ENCODE measurements at places on chromosomes 2 and 18.

DNA sequence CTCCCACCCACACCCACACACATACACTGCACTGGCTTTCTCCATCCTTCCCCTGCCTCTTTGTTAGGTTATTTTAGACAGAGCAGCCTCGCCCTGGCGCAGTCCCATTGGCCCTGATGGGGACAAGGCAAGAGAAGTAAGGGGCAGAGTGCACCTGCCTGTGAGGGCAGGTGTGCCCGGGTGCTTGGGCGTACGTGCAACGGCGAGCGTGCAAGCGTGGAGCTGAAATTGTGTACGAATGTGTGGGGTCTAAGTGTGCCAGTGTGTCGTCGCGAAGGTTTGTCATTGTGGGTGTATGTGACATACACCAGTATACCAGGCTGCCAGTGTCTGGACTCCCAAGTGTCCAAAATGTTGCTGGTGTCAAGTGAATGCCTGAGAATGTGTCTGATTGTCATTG lies 544 bp downstream of the LRATD1 start:
- H3K27me3 ChIP-seq = peaks cover 53% of the 10 kb centered on the region
- ATAC-seq = no peak
- no peak overlapping the region for H3K27ac ChIP-seq
- no peaks in the 10 kb centered on the region for H3K4me1 ChIP-seq

- ATAC-seq = no peak
- H3K4me3 ChIP-seq = no peak overlapping the region
- H3K27me3 ChIP-seq = no peaks in the 10 kb centered on the region
- no peaks in the 10 kb centered on the region for H3K4me1 ChIP-seq
Measured at GRCh38 chr2:168726375-168726774, 76.1 kb upstream of the NOSTRIN start.

GRCh38 chr18:8411492-8411891 lies 197.7 kb upstream of the RAB12 start:
- H3K4me3 ChIP-seq = no peak overlapping the region
- H3K36me3 ChIP-seq = no peaks in the 10 kb centered on the region
- no peak for ATAC-seq
- H3K4me1 ChIP-seq = no peaks in the 10 kb centered on the region
- H3K27me3 ChIP-seq = peaks cover 11% of the 10 kb centered on the region
- no peak overlapping the region for H3K27ac ChIP-seq

GRCh38 chr2:239369631-239370161 lies 31.1 kb downstream of the HDAC4 start:
- peak overlapping the region; percentile 80 for H3K27ac ChIP-seq
- H3K4me1 ChIP-seq = no peaks in the 10 kb centered on the region
- H3K27me3 ChIP-seq = no peaks in the 10 kb centered on the region
- no peaks in the 10 kb centered on the region for H3K36me3 ChIP-seq

DNA sequence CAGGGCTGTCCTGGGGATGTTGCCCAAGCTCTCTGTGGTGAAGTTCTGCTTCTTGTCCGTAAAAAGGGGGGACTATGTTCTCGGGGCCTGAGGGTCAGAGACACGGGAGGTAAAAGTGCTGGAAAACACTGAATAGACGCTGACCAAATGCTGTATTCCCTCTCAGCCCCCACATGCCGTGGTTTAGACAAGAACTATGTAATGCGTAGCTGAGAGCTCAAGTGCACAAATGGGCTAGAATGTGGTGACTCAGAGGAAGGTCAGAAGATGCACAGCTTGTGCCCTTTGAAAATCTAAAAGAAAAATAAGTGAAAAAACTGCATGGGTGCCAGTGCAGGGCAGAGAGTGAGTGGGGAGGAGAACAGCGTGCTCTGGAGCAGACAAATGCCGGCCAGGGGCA lies 80.3 kb upstream of the MAP4K4 start:
- no peaks in the 10 kb centered on the region for H3K36me3 ChIP-seq
- no peaks in the 10 kb centered on the region for H3K27me3 ChIP-seq
- H3K4me1 ChIP-seq = peaks cover 30% of the 10 kb centered on the region
- H3K4me3 ChIP-seq = no peak overlapping the region
- no peak overlapping the region for H3K27ac ChIP-seq

GRCh38 chr2:216555274-216555673 lies 56.6 kb downstream of the RPL37A start:
- H3K4me1 ChIP-seq = no peaks in the 10 kb centered on the region
- no peak overlapping the region for H3K27ac ChIP-seq
- peaks cover 41% of the 10 kb centered on the region for H3K27me3 ChIP-seq
- H3K4me3 ChIP-seq = no peak overlapping the region
- H3K36me3 ChIP-seq = no peaks in the 10 kb centered on the region
- ATAC-seq = peak; percentile 40

DNA sequence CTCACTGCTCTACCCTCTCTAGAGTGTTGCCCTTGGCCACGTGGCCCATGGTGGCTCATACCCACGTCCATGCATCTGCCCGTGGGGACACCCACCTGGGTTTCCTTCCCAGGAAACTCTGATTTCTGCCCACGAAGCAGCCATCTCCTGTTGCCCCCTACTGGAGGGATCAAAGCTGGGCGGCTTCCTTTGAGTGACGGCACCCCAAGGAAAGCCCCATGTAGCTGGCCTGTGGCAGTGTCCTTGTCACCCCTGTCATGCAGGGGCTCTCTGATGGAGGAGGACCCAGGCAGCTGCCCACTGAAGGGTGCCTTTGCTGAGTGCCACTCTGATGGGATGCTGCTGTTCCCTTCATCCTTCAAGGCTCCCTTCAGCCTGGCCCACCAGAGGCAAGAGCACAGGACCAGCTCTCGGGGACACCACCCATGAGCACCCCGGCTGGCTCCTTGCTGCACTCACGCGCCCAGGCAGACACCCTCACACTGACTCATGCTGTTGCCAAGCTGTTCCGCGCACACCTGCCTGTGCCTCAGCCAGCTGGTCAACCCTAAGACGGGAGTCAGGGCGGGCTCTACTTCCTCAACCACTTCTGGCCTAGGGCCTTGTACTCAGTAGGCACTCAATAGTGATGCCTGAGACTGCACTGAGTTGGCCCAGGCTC lies 101.1 kb downstream of the CTIF start:
- H3K36me3 ChIP-seq = peaks cover 31% of the 10 kb centered on the region
- H3K4me3 ChIP-seq = no peak overlapping the region
- ATAC-seq = no peak
- peaks cover 14% of the 10 kb centered on the region for H3K27me3 ChIP-seq
- no peaks in the 10 kb centered on the region for H3K4me1 ChIP-seq

GRCh38 chr2:205287316-205287715 lies 395.0 kb upstream of the NRP2 start:
- no peaks in the 10 kb centered on the region for H3K27me3 ChIP-seq
- no peaks in the 10 kb centered on the region for H3K36me3 ChIP-seq
- H3K4me3 ChIP-seq = no peak overlapping the region
- H3K27ac ChIP-seq = no peak overlapping the region
- no peaks in the 10 kb centered on the region for H3K4me1 ChIP-seq
- ATAC-seq = peak; percentile 25

- H3K27me3 ChIP-seq = peaks cover 29% of the 10 kb centered on the region
- peak; percentile 12 for ATAC-seq
- H3K4me3 ChIP-seq = peak overlapping the region; percentile 78
- H3K4me1 ChIP-seq = peaks cover 16% of the 10 kb centered on the region
- H3K27ac ChIP-seq = no peak overlapping the region
Measured at GRCh38 chr2:148887350-148888002, 12.4 kb downstream of the KIF5C start.

DNA sequence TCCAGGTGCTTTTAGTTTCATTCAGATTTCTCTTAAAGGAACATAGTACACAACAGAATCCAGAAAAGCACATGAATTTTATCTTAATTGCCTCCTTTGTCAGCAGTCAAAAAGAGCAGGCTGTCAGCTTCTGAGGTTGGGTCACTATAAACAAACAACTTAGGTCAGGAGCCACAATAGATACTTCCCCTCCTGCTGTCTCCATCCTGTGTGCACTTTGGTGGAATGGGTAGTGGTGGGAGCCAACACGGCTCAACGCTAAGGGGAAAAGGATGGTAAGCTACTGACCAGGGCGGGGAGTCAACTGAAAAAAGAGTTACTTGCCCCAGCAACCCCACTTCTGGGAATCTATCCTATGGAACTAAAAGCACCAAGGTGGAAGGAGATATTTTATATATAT lies 121.9 kb downstream of the PAX3 start:
- H3K36me3 ChIP-seq = no peaks in the 10 kb centered on the region
- ATAC-seq = no peak
- H3K27ac ChIP-seq = no peak overlapping the region
- H3K27me3 ChIP-seq = peaks cover 9% of the 10 kb centered on the region
- H3K4me3 ChIP-seq = no peak overlapping the region

- H3K27ac ChIP-seq = no peak overlapping the region
- H3K4me1 ChIP-seq = no peaks in the 10 kb centered on the region
Measured at GRCh38 chr2:119174216-119174992, 15.9 kb upstream of the C1QL2 start.

GRCh38 chr2:7515327-7515726 lies 598.1 kb downstream of the RNF144A start:
- no peak for ATAC-seq
- H3K27ac ChIP-seq = no peak overlapping the region
- no peaks in the 10 kb centered on the region for H3K36me3 ChIP-seq
- no peaks in the 10 kb centered on the region for H3K4me1 ChIP-seq

GRCh38 chr2:196066291-196067087 lies 2.1 kb downstream of the DNAH7 start:
- peaks cover 5% of the 10 kb centered on the region for H3K4me1 ChIP-seq
- no peak overlapping the region for H3K27ac ChIP-seq
- H3K4me3 ChIP-seq = no peak overlapping the region
- H3K36me3 ChIP-seq = no peaks in the 10 kb centered on the region
- no peak for ATAC-seq

DNA sequence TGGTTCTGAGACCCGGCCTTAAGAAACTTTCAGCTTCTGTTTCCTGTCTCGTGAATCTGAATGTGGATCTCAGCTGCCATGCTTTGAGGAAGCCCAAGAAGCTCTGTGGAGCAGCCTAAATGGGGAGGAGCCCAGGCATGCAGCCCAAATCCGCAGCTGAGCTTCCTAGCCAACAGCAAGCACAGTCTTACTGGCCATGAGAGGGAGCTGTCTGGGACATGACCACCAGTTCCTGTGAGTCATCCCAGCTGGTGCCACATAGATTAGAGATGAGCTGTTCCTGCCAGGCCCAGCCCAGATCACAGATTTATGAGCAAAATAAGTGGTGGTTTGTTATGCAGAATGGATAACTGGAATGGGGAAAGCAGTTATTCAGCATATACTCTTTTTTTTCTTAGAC lies 224.4 kb upstream of the APCDD1 start:
- H3K27me3 ChIP-seq = no peaks in the 10 kb centered on the region
- H3K27ac ChIP-seq = no peak overlapping the region
- H3K36me3 ChIP-seq = no peaks in the 10 kb centered on the region
- H3K4me1 ChIP-seq = no peaks in the 10 kb centered on the region

- peak; percentile 51 for ATAC-seq
- no peaks in the 10 kb centered on the region for H3K36me3 ChIP-seq
- H3K4me1 ChIP-seq = no peaks in the 10 kb centered on the region
- H3K27ac ChIP-seq = no peak overlapping the region
- peaks cover 14% of the 10 kb centered on the region for H3K27me3 ChIP-seq
Measured at GRCh38 chr2:173521450-173522192, 166.9 kb downstream of the CDCA7 start.

DNA sequence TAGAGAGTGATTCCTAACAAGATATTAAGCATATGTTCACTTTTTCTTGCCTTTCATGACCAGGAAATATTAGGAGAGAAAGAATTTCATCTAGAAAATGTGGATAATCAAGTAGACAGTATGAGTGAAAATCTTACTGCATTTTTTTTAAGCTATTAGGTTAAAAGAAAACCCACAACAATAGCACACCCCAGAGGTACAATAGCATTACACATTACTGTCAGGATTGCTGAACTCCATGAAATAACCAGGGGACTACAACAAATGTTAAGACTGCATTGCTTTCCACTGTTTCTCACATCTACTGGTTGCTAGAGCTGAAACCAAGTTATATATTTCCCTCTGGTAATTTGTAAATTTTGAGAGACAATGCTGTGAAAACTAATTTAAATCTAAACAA lies 33.7 kb downstream of the KLF7 start:
- ATAC-seq = no peak
- H3K36me3 ChIP-seq = peaks cover 45% of the 10 kb centered on the region
- peaks cover 70% of the 10 kb centered on the region for H3K4me1 ChIP-seq
- H3K4me3 ChIP-seq = no peak overlapping the region
- H3K27me3 ChIP-seq = no peaks in the 10 kb centered on the region
- H3K27ac ChIP-seq = peak overlapping the region; percentile 38

- peak; percentile 83 for ATAC-seq
- H3K36me3 ChIP-seq = peaks cover 29% of the 10 kb centered on the region
- H3K27me3 ChIP-seq = no peaks in the 10 kb centered on the region
- peak overlapping the region; percentile 62 for H3K4me3 ChIP-seq
- H3K4me1 ChIP-seq = peaks cover 82% of the 10 kb centered on the region
Measured at GRCh38 chr2:171319164-171319810, 114.5 kb downstream of the METTL8 start.

DNA sequence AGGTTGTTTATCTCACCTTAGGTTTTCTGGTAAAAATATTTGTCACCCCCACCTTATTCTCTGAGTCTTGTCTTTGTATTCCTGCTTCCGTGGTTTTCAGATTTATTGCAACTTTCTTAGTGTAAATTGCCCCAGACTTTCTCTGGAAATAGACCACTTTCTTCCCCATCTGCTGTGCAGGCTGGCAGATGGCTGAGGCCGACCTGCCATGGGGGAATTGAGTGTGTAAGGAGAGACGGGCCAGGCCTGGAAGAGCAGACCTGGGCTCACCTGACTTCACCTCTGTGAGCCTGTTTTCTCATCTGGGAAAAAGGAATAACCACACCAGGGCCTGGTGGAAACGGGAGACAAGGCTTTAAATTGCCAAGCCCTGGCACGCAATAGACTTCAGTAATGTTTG lies 44.9 kb downstream of the ACKR3 start:
- no peak overlapping the region for H3K27ac ChIP-seq
- peaks cover 66% of the 10 kb centered on the region for H3K27me3 ChIP-seq
- H3K4me1 ChIP-seq = no peaks in the 10 kb centered on the region
- H3K36me3 ChIP-seq = no peaks in the 10 kb centered on the region

GRCh38 chr2:167401309-167401708 lies 513.0 kb downstream of the XIRP2 start:
- no peaks in the 10 kb centered on the region for H3K4me1 ChIP-seq
- H3K27ac ChIP-seq = no peak overlapping the region
- no peaks in the 10 kb centered on the region for H3K36me3 ChIP-seq
- no peak overlapping the region for H3K4me3 ChIP-seq
- no peak for ATAC-seq
- no peaks in the 10 kb centered on the region for H3K27me3 ChIP-seq

- H3K4me1 ChIP-seq = no peaks in the 10 kb centered on the region
- H3K27ac ChIP-seq = no peak overlapping the region
- no peaks in the 10 kb centered on the region for H3K27me3 ChIP-seq
- ATAC-seq = no peak
- H3K36me3 ChIP-seq = peaks cover 54% of the 10 kb centered on the region
Measured at GRCh38 chr2:48474574-48475298, 55.2 kb upstream of the STON1 start.

GRCh38 chr18:56598422-56598821 lies 40.0 kb downstream of the TXNL1 start:
- no peaks in the 10 kb centered on the region for H3K4me1 ChIP-seq
- H3K36me3 ChIP-seq = peaks cover 6% of the 10 kb centered on the region
- no peak for ATAC-seq
- no peak overlapping the region for H3K4me3 ChIP-seq
- H3K27me3 ChIP-seq = no peaks in the 10 kb centered on the region
- H3K27ac ChIP-seq = no peak overlapping the region

- H3K27me3 ChIP-seq = peaks cover 40% of the 10 kb centered on the region
- H3K4me1 ChIP-seq = peaks cover 7% of the 10 kb centered on the region
- no peaks in the 10 kb centered on the region for H3K36me3 ChIP-seq
- H3K4me3 ChIP-seq = no peak overlapping the region
- ATAC-seq = no peak
Measured at GRCh38 chr18:77487951-77488740, 238.5 kb downstream of the GALR1 start.

- H3K27me3 ChIP-seq = no peaks in the 10 kb centered on the region
- peaks cover 11% of the 10 kb centered on the region for H3K36me3 ChIP-seq
- H3K4me1 ChIP-seq = peaks cover 61% of the 10 kb centered on the region
- no peak for ATAC-seq
Measured at GRCh38 chr2:216012133-216012829, 1.1 kb downstream of the MREG start.

GRCh38 chr18:50142441-50143120 lies 52.4 kb downstream of the MYO5B start:
- no peak for ATAC-seq
- no peaks in the 10 kb centered on the region for H3K36me3 ChIP-seq
- H3K27ac ChIP-seq = no peak overlapping the region
